ENCODE measurements at places on chromosomes 7 and 10.

DNA sequence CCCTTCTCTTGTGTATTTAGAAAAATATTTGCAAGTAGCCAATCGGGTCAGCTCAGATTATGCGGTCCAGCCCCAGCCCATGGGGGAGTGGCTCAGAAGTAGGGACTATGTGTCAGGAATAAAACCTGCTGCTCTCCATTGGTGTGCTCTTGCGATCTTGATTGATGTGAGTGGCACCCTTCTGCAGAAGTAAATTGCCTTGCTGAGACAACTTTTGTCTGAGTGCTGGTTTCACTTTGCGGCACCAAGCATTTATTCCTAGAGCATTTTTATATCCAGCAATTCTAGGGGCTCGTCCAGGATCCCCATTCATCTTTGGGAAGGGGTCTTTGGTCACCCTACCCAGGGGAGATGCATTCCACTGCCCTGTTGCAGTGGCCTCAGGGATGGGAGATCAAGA, 26.1 kb upstream of the FAM221A start:
- DNase-seq, result no peak

GRCh38 chr7:4185721-4186512, 496.2 kb upstream of the FOXK1 start:
- no peak for DNase-seq

DNA sequence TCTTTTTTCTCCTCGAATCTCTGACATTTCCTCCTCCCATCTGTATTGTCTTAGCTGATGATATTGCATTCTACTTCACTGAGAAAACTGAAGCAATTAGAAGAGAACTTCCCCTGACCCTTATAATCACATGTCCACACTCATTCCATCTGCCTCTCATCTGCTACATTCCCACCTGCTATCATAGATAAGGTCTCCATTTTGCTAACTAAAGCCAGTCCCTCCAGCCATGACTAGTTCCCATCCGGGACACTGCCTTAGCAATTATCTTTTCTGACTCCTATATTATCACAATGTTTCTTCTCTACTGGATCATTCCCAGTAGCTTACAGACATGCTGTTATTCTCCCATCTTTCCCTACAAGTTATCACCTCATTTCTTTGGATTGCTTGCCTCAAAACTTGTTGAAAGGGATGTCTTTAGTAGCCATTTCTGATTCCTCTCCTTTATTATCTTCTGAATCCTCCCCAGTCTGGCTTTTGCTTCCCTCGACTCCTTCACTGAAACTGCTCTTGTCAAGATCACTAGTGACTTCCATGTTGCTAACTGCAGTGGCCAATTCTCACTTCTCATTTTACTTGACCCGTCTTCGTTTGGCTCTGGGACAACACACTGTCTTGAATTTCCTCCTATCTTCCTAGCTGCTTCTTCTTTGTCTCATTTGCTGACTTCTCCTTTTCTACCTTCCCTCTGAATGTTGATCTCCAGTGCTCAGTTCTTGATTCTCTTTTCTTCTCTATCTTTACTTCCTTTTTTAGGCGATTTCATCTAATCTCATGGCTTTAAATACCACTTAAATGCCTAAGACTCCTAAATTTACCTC, 35.9 kb downstream of the FZD1 start:
- no peak for DNase-seq

GRCh38 chr10:24360282-24361127, 151.6 kb downstream of the KIAA1217 start:
- DNase-seq, result peak; percentile 15

GRCh38 chr7:46489106-46489505, 568.0 kb upstream of the IGFBP3 start:
- no peak for DNase-seq

GRCh38 chr7:140655511-140656408, 15.1 kb upstream of the DENND2A start:
- DNase-seq, result no peak

- DNase-seq, result no peak
These were observed 105.6 kb downstream of the APBB1IP start for GRCh38 chr10:26543567-26544306.

- no peak for DNase-seq
These were observed 41.8 kb downstream of the FAM204A start for GRCh38 chr10:118300320-118300719.

DNA sequence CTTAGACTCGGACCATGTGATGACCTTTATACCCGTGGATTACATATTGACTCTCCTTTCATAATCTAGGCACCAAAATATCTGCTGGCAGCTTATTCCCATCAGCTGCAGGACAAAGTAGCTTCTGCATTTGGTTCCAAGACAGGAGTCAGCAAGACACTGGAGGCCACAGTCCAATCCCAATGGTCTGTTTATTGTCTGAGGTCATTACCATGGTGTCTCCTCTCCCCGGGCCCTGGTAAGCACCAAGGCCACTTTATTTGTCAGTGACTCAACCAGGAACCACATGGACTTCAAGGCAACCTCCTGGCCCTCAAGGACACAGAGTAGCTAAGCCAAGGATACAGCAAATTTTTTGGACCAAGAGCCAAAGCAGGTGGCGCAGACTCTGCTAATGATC, 36.1 kb downstream of the KCNMA1 start:
- no peak for DNase-seq

GRCh38 chr10:65341323-65341925, 1584.4 kb upstream of the LRRTM3 start:
- DNase-seq, result no peak

DNA sequence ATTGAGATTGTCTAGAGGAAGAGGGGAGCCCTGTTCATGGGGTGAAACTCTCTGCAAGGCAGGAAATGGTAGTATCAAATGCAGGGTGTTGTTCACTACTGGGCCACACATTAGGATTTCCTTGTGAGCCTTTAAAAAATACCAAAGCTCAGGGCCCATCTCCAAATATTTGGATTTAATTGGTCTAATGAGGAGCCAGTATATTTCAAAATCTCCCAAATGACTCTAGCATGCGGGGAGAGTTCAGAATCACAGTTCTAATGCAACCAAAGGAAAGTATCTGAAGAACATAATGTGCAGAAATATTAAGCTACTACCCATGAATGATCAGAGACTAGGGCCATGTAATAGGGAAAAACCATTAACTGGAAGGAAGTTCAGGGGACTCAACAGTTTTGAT, 27.3 kb downstream of the JCAD start:
- DNase-seq, result no peak

GRCh38 chr7:138125119-138125518, 48.9 kb downstream of the AKR1D1 start:
- DNase-seq, result no peak

- no peak for DNase-seq
These were observed 42.3 kb upstream of the STEAP1B start for GRCh38 chr7:22542254-22542653.

DNA sequence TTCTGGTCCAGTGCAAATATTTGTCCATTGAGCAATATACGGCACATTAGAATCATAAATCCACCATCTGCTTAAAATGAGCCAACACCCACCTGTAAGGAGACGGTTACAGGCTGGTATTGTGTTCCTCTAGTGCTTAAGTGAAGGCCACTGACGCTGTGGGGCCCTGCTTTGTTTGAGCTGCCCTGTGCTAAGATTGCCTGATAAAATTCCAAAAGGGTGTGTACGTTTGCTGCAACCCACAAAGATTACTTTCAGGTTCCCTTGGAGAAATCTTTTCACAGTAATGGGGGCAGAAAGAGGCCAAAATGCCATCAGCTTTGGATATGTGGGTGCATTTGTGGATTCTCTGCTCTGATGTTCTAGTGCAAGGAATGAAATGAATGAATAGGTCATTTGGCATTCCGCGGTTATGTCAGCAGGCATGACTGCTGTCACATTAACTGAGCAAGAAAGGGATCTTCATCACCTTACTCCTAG, 34.4 kb downstream of the AGR3 start:
- peak; percentile 62 for DNase-seq

GRCh38 chr7:112986256-112987031, 100.2 kb downstream of the GPR85 start:
- no peak for DNase-seq

- no peak for DNase-seq
These were observed 92.4 kb downstream of the LRRN3 start for GRCh38 chr7:111183321-111183720.

- DNase-seq, result no peak
These were observed 717.3 kb downstream of the XPNPEP1 start for GRCh38 chr10:109205929-109206585.

DNA sequence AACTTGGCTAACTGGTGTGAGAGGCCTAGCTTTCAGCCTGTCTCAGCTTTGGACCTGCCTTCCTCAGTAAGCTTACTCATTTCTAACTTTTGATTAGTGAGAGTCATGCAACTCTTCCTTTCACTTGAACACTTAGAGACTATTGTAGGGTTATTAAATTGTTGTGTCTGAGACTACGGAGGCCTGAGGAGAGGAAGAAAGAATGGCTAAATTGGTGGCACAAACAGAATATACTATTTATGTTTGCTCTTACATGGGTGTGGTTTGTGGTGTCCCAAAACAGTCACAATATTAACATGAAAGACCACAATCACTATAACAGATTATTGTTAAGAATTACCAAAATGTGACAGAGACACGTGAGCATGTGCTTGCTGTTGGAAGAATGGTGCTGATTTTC, 82.1 kb downstream of the TRIM24 start:
- DNase-seq, result no peak

DNA sequence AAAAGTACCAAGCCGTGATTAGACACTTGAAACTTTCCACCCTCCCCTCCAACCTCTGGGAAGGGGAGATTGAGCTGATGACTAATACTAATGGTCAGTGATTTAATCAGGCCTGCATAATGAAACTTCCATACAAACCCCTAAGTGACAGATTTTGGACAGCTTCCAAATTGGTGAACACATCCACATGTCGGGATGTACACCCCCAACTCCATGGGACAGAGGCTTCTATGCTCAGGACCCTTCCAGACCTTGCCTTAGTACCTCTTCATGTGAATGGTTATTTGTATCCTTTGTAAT, 4.8 kb downstream of the NUB1 start:
- no peak for DNase-seq

DNA sequence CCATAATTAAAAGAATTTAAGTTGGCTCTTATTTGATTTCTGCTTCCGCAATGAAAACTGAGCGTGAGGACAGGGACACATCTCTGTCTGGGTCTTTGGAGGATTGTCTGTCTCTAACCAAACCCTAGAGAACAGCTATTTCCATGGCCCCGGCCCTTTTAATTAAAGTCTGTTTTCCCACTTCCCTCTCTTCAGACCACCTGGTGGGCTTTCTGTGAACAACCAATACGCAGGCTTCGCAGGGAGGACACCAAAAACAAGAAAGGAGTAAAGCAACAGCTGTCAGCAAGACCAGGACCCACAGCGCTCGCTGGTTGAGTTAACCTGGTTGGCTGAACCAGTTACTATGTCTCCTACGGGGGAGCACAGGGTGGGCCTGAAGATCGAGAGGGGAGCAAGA, 217.1 kb upstream of the FRMD4A start:
- DNase-seq, result no peak

- DNase-seq, result no peak
These were observed 156.8 kb upstream of the LYZL1 start for GRCh38 chr10:29131952-29132547.

GRCh38 chr10:23742368-23742767, 303.5 kb downstream of the OTUD1 start:
- no peak for DNase-seq

DNA sequence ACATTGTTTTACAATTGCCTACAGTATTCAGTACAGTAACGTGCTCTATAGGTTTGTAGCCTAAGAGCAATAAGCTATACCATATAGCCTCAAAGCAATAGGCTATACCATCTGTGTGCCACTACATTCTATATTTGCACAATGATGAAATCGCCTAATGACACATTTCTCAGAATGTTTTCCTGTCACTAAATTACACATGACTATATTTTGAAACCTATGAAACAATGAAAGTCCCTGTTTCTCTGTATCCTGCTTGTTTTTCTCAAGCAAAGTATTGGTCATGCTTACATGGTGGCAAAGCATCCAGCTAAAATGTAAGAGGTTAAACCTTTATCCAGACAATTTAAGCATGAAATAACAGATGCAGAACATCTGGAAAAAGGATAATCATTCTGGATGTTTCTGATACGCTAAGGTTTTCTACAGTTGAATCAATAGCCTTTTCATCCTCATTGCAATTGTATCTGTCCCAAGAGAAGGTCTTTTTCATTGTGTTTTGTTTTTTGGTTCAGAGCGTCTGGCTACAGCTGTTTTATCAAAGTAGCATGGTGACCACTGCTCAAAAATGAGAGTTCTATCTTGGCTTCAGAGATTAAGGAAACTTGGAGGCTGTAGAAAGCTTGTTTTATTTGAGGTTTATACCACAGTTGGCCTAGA, 81.7 kb downstream of the CSTF2T start:
- no peak for DNase-seq

- DNase-seq, result no peak
These were observed 320.0 kb upstream of the C7orf33 start for GRCh38 chr7:148270576-148270975.

- no peak for DNase-seq
These were observed 639.6 kb upstream of the FOXK1 start for GRCh38 chr7:4042402-4043045.

DNA sequence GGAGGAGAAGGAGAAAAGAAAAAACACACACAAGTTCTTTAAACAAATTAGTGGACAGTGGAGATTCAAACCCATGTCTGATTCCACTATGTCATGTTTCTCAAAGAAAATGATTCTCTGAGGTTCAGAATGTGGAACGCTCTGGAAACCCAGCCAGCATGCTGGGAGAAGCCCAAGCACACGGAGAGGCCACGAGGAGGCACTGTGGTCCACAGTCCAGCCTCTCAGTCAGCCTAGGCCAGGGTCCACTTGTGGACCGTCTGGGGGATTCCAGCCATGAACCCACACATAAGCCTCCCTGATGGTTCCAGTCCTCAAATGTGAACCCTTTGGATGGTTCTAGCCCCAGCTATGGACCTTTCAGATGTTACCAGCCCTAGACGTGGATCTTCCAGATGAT, 73.4 kb downstream of the CAV1 start:
- no peak for DNase-seq

DNA sequence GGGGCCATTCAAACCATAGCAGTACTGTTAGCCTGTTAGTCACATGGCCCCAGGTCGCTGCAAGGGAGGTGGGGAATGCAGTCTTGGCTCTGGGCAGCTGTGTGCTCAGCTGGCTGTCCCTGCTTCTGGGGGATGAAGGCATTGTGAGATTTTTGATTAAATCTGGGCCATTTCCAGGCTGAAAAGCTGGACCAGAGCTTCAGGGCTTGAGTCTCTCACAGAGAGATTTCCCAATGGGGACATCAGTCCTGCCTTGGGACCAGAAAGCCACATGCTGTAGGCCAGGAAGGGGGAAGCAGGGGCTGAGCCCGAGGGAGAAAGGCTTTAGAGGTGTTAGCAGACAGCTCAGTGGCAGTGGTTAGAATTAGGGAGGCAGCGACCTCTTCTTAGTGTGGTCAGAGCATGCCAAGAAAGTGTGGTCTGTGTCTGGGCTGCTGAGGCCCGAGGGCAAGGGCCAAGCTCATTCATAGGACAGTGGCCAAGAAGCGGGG, 33.6 kb downstream of the PALD1 start:
- no peak for DNase-seq

- DNase-seq, result no peak
These were observed 620 bp downstream of the SLK start for GRCh38 chr10:103967448-103968071.

GRCh38 chr7:5690931-5691473, 90.5 kb downstream of the RNF216 start:
- DNase-seq, result peak; percentile 87

- no peak for DNase-seq
These were observed 127.6 kb upstream of the CXCL12 start for GRCh38 chr10:44512431-44513022.
